ENCODE measurements at places on chromosomes 5 and 9.

- no peak for DNase-seq
These were observed 17.6 kb upstream of the PPP1R26 start for GRCh38 chr9:135461936-135462335.

GRCh38 chr5:125486634-125487033, 740.2 kb upstream of the ZNF608 start:
- DNase-seq, result peak; percentile 33

DNA sequence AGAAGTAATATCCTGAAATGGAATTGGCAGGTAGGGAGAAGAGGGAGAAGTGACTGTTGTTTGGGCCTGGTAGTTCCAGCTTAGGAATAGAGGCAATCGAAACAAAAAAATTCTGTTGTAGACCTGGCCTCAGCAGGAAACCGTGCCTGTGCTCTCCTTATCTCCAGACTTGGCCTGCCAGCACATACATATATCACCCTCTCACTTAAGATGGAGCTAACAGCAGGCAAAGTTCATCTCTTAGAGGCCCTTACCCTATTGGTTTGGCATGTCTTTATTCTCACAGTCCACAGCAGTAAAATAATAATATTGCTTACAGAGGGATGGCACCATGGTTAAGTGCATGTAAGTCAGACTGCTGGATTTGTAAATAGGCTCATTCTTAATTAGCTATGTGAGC, 19.6 kb upstream of the TNC start:
- DNase-seq, result no peak

DNA sequence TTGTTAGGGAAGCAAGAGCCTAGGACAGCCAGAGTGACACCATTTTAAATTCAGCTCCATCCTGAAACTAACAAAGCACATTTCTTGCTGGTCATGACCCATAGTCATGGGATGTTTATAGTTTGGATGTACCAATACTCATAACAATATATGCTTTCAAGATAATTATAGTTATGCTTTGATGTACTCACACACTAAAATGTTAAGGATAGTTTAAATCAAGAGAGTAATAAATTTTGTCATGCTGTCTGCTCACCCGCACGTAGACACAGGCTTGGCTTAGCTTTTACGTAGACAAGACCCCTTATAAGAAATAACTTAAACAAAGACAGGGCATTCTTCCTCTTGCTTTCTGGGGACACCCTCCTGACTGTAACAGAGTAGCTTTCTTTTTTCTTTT, 8.9 kb upstream of the STXBP1 start:
- no peak for DNase-seq

DNA sequence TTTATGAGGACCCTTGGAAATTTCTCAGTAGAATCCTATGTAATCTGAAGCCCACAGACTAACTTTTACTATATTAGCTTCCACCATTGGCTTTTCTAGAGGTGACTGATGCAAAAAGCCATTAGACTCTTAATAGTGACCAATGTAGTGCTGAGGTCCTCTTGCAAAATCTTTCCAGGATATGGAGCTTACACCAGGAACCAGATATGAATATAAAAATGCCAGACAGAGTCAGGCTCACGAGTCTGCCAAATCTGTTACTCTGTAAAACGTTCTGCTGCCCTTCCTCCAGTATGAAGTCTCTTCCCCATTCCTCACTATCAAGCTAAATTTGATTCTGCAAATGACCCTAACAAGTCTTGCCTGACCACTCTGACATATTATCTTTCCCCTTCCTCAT, 73.4 kb upstream of the C6 start:
- no peak for DNase-seq

DNA sequence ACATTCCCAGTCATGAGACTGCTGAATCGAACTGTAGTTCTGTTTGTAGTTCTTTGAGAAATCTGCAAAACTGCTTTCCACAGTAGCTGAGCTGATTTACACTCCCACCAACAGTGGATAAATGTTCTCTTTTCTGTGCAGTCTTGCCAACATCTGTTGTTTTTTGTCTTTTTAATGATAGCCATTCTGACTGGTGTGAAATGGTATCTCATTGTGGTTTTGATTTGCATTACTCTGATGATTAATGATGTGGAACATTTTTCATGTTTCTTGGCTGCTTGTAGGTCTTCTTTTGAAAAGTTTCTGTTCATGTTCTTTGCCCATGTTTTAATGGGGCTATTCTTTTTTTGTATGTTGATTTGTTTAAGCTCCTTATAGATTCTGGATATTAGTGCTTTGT, 187.3 kb upstream of the TLE4 start:
- no peak for DNase-seq

GRCh38 chr9:8374471-8374870, 574.9 kb upstream of the DMAC1 start:
- no peak for DNase-seq

DNA sequence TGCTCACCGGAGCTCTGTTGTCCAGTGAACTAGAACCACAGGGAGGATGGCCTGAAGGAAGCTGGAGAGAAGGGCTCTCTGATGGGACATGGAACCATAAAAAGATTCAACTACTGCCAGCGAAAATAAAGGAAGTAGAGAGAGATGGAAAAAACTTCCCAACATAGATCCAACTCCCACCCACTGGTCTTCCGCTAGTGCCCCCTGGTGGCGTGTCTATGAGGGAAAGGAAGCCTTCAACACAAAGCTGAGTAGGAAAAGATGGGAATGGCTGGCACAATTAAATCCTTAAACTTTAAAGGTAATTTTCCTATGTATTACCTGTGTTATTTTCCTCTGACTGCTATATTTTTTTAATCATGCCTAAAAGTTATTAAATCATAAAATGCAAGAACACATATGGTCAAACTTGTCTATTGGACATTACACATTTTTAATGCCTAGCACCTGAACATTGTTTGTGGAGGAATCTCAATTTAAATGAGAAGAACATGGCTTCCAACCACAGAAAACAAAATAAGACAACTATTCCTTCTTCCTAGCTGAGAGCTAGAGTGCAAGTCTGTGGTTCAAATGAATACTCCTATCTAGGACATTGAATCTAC, 51.5 kb downstream of the CEP120 start:
- DNase-seq, result peak; percentile 38

DNA sequence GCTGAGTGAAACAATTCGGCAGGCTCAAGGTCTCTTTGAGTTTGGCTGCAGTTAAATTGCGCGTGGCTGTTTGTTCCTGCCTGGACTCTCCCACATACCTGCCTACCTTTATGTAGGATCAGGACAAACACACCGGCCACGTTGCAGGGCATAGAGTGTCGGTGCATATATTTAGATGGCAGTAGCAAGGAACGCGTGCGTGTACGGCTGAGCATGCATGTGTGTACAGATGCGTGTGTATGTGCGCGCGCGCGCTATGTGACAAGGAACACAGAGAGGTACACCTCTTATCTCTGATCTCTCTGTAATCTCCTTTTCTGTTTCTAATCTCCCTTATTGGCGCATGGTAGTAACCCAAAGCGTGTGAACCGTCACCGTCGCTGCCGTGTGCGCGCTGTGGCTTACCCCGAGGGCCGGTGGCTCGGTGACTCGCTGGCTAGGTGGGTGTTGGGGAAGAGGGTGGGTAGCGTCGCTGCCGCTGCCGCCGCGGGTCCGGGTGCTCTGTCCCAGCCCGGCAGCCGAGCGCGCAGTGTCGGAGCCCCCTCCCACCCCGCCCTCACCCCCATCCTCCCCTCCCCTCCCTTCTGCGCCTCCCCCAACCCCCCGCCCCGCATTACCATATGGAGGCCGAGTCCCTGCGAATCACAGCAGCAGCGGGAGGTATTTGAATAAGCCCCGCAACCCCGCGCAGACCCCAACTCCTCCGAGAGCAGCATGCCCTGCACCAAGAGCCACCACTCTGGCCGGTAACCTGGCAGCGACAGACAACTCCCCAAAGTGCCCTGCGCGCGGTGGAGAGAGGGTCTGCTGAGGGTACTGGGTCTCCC, 204.8 kb downstream of the MEF2C start:
- no peak for DNase-seq

DNA sequence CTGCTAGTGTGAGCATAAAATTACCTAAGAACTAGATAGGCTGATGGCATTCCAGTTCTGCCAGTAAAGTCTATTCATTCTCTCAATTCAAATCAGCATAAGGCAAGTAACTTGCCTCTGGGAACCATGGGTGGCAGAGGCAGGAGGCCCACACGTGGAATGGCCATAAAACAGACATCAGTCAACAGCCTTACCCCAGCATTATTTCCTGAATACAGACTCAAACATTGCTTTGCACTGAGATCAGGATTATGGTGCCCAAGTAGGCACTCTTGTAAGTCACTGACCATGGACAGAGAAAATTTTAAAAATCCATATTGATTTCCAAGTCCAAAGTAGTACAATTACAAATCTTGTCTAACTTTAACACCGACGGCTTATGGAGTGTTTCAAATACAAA, 157.7 kb downstream of the NR2F1-AS1 start:
- DNase-seq, result no peak

GRCh38 chr9:130681769-130682420, 11.7 kb upstream of the EXOSC2 start:
- DNase-seq, result peak; percentile 53

GRCh38 chr9:96859461-96860198, 5.3 kb upstream of the ZNF782 start:
- DNase-seq, result peak; percentile 90

- no peak for DNase-seq
These were observed 104.3 kb downstream of the ENTREP1 start for GRCh38 chr9:69429281-69429680.

DNA sequence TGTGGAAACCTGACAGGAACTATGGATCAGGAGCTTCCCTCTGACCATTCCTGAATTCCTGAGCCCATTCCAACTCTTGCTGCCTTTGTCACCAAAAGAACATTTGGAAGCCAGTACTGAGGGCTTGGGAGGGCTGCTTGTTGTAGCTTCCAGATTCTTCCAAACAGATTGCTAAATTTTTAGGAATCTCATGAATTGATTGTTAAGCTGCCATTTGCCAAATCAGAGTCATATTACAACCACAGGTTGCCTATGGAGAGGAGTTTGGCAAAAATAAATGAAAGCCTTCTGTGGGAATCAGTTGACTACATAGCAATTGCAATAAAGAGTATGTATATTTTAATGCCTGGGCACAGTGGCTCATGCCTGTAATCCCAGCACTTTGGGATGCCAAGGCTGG, 39.2 kb upstream of the SLC28A3 start:
- no peak for DNase-seq

DNA sequence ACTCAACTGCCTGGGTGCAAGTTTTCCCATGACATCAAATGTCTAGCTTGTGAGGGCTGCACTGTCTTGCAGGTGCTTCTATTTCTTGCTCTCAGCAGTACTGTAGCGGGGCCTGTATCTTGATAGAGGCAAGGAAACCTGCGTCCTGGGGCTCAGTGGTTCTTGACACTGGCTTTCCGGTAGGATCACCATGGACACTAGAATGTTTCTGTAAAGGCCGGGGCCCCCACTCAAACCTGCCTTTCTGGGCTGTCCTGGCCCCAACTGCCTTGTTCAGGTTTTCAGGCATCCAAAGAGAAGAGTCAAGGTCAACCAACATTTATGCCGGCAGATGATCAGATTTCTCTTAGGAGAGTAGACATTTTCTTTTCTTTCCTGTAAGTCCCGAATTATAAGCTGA, 26.7 kb upstream of the TENT4A start:
- DNase-seq, result no peak

GRCh38 chr5:175788155-175788787, 83.1 kb upstream of the CPLX2 start:
- DNase-seq, result no peak

GRCh38 chr5:169571355-169571754, 12.2 kb upstream of the SPDL1 start:
- no peak for DNase-seq

GRCh38 chr5:139575751-139576150, 14.6 kb downstream of the UBE2D2 start:
- no peak for DNase-seq

DNA sequence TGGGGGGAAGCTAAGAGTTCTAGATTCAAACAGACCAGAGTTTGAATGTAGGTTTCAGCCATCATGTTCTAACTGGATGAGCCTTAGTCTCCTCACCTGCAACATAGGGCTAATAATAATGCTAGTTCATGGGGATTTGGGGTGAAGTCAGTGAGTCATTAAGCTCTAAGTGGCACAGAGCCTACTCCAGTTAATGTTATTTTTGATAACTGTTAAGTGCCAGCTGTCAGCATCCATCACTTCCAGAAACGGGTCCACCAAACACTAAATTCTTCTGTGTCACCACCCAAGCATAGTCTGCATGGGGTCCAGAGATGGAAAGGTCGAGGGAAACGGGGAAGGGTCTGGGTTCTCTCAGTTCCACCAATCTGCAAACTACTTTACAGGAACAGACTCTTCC, 1.8 kb upstream of the TSC1 start:
- peak; percentile 26 for DNase-seq

DNA sequence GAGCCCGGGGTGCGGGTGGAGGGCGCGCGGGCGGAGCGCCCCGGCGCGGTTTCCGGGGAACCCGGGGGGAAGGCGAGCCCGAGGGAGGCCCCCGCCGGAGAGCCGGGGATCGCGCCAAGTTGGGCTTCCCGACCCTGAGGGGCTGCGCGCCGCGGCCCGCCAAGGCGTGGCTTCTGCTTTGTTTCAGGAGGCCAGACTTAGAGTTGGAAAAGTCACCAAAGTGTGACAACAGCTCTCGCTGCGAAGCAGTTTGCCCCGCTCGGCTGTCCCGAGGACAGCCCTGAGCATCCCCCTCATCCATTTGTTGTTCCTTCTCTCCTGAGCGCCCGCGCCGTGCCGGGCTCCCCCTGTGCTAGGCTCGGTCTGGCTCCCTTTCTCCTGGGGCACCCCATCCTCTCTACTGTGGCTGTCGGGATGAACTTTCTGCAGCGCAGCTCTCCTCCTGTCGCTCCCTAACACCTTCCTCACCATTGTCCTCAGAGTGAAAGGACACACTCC, 410 bp downstream of the GLIPR2 start:
- peak; percentile 26 for DNase-seq

GRCh38 chr5:55073211-55073610, 29.2 kb upstream of the GZMA start:
- DNase-seq, result no peak

GRCh38 chr5:150265870-150266383, 23.6 kb downstream of the CAMK2A start:
- no peak for DNase-seq

DNA sequence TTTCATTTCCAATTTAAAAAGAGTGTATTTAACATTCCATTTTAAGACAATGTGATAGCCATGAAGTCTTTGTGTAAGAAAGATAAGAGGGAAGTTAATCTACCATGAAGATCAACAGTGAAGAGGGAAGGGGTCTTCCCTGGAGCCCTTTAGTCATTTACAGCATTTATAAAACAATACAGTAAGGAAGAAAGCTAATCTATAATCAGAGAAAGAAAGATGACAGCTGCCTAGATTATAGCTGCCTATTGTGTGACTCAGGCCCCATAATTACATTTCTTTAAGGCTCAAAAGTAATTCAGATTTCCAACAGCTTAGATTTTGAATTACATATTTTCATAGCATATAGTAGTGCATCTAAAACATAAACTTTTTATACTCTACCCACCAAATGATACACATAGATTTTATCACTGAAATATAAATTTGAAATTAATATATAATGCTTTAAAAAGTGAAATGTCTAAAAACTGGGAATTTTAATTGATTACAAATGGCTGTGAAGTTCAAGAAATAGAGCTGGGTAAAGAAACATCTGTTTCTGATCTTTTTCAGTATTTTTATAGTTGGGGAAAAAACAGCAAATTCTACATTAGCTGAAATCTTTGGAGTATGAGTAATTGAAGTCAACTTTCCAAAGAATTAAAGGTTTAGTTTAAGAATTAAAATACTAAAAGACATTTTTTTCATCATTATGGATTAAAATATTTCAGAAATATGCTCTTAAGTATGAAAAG, 89.6 kb downstream of the RIC1 start:
- DNase-seq, result no peak

GRCh38 chr5:150021491-150022157, 21.1 kb downstream of the HMGXB3 start:
- peak; percentile 90 for DNase-seq

GRCh38 chr5:96904054-96904931, 28.0 kb downstream of the ERAP2 start:
- no peak for DNase-seq
